ENCODE measurements at places on chromosomes 5 and 9.
A peak's percentile ranks its signal among the peaks of the same experiment; 100 is the strongest.

DNA sequence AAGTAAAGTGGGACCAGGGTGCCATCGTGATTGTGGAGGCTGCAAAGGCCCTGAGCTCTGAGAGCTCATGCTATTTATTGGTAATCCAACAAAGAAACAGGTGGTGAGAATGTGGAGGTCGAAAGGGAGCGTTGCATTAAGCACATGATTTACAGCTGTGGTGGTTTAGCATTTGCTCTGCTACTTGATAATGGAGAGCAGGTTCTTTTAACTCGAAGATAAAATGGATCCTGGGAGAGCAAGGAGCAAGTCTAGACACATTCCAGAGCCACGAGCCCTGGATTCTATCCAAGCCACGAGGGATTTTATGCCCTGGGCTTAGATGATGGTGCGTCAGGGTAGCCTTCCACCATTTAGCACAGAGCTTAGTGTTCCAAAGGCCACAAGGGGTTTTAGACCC lies 1710.1 kb upstream of the CDH9 start:
- DNase-seq, result no peak

GRCh38 chr5:170315154-170315553 lies 17.6 kb upstream of the LCP2 start:
- no peak for DNase-seq

DNA sequence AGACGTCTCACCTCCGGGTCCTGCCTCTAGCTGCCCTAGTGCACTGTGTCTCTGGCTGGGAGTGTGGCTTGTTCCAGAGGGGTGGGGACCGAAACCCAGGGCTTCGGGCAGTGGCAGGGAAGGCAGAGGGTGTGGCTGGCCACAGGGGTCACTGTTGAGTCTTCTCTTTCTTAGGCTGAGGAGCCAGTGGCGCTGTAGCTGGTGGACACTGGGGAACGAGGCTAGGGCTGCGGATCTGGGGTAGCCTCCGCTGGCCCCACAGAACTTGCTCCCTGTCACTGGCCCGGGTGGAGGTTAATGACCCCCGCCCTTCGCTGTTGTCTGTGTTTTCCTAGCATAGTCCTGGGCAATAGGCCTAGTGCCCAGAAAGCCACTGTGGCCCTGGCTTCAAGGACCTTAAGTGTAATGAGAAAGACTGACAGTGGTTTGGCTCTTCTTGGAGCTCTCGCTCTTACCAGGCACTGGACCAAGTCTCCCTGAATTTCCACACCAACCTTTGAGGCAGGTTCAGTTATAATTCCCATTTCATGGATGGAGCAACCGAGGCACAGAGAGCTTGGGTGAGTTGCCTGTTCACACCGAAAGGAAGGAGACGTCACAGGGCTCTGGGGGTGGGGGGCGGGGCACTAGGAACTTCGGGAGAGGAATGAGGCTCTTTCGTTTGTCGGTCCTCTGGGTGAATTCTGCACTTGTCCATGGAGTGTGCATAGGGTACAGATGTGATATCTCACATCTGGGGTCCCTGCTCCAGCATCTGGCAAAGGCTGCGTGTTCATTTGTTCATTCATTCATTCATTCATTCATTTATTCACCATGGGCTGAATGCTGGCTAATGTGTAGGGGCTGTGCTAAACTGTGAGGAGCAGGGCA lies 4.8 kb upstream of the IER5L start:
- peak; percentile 65 for DNase-seq

DNA sequence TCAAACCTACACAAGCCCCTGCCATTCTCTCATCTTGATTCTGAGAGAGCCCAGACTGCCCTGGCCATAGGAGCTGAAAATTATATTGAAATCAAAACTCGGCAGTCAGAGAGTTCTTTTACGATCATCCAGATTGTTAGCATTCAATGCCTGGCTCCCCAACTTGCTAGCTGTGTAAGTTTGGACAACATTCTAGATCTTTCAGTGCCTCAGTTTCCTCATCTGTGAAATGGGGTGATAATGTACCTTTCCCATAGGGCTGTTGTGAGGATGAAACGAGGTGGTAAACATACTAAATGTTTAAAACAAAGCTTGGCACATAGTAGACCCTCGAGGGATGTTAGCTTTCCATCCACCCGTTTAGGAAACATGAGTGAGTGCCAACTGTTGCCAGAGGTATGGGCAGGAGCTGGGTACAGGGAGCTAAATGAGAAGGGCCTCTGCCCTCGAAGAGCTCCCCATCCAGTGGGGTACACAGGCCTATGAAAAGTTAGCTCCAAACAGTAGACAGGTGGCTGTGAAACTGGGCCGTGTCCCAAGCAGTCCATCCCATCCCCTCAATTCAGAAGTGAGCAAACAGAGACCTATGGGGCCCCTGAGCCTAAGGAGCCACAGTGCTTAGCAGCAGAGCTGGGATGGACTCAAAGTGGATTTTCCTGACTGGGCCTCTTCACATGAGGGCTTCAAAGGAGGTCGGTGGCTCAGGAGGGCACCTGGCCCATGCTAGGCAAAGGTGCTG lies 17.3 kb upstream of the IGFBPL1 start:
- DNase-seq, result no peak

DNA sequence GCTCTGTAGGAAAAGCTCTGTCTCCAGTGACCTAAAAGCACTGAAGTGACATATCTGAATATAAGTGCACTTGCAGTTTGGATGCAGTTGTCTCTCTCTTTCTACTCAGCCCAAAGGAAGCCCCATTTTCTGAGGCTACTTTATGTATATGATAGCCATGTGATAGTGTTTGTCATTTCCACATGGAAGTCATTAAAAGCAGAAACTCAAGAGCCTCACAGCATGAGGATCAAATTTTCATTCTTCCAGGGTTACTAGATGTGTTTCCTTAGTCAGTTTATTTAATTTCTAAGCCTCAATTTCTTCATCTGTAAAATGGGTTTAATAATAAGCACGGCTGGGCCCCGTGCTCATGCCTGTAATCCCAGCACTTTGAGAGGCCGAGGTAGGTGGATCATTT lies 36.7 kb downstream of the RNF44 start:
- DNase-seq, result no peak

DNA sequence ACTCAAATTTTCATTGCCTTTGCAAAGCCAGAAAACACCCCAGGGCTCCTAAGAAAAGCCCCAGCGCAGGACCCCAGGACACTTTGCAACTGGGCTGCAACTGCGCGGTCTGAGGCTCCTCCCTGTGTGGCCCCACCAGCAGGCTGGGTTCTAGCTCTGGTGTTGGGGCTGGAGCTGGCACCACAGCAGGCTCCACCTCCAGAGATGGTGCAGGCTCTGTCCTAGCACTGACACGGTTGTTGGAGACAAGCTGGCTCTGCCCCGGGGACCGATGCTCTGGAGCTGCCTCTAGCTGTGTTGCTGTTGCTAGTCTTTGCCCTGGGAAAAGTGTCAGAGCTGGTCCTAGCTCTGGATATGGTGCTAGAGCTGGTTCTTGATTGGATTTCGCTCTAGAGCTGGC lies 13.6 kb downstream of the LCN10 start:
- DNase-seq, result no peak

- no peak for DNase-seq
These were observed 383.9 kb upstream of the DAB2 start for GRCh38 chr5:39808656-39809055.

DNA sequence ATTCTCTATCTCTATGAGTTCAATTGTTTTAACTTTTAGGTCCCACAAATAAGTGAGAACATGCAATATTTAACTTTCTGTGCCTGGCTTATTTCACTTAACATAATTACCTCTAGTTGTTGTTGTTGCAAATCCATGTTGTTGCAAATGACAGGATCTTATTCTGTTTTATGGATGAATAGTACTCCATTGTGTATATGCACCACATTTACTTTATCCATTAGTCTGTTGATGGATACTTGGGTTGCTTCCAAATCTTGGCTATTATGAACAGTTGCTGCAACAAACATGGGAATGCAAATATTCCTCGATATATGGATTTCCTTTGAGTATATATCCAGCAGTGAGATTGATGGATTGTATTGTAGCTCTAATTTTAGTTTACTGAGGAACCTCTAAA lies 36.3 kb downstream of the MEGF9 start:
- no peak for DNase-seq

DNA sequence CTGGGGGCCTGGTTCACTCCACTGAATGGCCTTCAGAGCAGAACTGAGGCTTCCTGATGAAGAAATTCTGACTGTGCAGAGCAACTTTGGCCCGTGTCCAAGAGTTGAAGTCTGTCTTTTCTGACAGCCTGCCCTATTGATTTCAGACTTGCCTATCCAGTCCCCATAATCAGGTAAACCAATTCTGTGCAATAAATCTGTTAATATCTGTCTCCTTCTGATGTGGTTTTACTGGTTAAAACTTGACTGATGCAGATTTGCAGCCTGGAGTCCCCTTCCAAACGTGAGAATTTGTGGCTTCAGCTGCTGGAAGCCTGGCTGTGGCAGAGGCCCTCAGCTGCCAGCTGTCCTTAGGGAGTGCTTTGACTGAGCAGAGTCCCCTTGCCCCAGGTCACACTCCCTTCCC lies 283.9 kb upstream of the ANKRD55 start:
- peak; percentile 49 for DNase-seq

- no peak for DNase-seq
These were observed 178.7 kb upstream of the SGCD start for GRCh38 chr5:156148301-156148700.

- DNase-seq, result no peak
These were observed 15.5 kb downstream of the BAAT start for GRCh38 chr9:101369286-101369685.

DNA sequence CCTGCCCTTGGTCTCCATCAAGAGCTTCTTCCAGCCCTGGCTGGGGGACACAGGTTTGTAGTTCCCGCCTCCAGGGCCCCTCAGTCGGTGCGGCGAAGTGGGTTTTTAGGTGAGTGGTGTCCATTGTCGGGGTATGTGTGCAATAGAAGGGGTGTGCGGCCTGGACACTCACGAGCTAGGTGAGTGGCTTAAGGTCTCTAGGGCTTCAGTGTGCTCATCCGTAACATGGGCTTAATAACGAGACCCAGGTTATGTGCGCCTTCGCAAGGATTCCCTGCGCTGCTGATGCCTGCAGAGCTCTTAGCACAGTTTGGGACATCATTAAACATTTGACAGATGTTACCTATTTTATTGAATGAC lies 656 bp downstream of the CEP78 start:
- no peak for DNase-seq

DNA sequence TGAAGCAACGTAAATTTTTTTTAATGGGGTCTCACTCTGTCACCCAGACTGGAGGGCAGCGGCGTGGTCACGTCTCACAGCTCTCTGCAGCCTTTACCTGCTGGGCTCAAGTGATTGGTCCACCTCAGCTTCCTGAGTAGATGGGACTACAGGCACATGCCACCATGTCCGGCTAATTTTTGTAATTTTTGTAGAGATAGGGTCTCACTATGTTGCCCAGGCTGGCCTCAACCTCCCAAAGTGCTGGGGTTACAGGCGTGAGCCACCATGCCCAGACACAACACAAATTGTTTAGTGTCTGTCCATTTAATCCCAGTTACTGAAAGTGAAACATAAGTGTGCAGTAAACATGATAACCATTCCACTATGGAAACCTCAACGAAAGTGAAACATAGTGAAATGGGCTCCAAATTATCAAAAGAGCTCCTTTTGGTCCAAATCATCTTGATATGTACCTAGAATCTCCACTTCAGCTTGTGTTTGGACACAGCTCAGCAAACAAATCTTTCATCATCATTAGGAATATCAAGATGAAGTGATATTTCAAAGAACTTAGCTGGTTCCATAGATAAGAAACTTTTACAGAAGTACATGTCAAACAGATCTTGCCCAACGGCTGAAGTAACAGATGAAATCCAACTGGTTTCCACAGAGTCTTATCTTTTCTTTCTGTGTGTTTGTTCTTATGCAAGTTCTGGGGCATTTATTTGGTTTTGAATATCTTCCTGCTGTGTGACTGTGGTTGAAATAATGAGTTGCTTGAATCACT lies 41.2 kb upstream of the PLPP1 start:
- DNase-seq, result no peak

GRCh38 chr5:120298981-120299380 lies 165.1 kb upstream of the PRR16 start:
- DNase-seq, result no peak
